Fibroblast of skin of left biceps (primary cell): ENCODE measurements at places on chromosomes 7 and 10.

- no peak for DNase-seq
Observed at GRCh38 chr7:24863626-24864025, 106.4 kb upstream of the GSDME start.

DNA sequence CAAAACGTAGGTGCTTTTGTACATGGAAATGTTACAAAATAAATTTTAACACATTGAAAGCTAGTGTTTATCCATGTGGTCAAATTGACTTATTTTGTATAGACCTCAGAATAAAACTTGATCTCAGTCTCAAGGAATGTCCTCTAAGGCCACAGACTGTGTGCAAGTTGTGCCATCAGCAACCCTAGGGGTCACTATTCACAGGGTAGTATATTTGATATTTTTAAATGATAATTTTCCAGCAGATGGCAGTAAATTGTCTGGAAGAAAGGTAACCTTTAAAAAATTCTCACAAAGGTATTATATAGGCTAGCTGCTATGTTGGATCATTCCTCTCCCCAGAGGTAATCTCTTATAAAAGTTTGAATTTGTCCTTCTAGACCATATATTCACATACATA lies 12.9 kb upstream of the SNX10 start:
- no peak for DNase-seq

DNA sequence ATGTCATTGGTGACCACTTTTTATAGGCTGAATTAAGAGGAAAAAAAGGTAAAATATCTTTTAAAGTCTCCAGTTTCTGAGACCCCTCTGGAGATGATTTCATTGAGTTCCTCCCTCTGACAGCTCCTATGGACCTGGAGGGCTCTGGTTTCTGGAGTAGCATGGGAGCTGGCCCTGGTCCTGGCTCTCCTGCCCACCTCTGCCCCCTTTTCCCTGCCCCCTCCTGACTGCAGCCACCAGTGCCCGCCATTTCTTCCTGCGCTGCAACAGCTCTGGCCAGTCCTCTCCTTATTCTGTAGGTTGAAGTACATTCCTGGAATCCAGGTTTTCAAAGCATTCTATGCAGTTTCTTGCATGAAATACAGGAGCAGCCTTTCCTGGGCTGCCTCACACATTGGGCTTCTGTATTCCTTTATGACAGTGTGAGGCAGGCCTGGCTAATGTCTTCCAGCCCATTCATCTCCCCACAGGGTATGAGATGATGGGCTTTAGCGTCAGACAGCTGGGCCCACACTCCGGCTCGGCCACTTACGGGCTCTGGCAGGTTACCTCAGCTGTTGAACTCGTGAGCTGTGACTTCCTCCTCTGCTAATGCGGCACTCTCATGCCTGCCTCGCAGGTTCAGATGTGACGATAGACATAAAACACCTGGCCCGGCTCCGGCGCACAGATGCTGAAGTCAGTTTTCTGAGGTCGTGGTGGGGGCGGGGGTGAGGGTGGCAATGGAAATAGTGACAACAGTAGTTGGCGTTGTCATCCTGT lies 101.7 kb downstream of the MGMT start:
- DNase-seq, result no peak

GRCh38 chr10:119863951-119864565 lies 8.6 kb downstream of the MCMBP start:
- DNase-seq, result no peak

- no peak for DNase-seq
Observed at GRCh38 chr7:129362496-129362895, 71.7 kb upstream of the STRIP2 start.
